SW 1271 (cell line): ENCODE measurements at places on chromosomes 2 and 18.

DNA sequence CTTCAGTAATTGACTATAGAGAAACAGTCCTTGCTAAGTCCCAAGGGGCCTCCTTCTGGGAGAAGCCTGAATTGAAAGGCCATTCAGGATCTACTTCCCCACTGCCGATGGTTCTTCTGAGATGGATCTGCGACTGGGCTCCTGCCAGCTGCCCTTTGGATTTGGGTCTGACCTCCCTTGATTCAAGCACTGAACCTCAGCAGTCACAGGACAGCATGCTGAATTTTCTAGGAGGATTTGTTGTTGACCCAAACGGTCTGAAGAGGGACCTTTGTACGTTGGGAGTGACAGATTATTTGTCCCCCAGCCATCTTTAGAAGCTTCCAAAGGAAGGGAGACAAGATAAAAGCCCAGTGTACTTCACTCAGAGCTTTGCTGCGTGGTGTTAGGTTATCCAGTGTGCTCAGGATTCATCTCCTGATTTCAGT lies 67.1 kb downstream of the NXPH2 start:
- DNase-seq, result no peak

GRCh38 chr18:10953672-10954071 lies 195.7 kb downstream of the PIEZO2 start:
- DNase-seq, result no peak

DNA sequence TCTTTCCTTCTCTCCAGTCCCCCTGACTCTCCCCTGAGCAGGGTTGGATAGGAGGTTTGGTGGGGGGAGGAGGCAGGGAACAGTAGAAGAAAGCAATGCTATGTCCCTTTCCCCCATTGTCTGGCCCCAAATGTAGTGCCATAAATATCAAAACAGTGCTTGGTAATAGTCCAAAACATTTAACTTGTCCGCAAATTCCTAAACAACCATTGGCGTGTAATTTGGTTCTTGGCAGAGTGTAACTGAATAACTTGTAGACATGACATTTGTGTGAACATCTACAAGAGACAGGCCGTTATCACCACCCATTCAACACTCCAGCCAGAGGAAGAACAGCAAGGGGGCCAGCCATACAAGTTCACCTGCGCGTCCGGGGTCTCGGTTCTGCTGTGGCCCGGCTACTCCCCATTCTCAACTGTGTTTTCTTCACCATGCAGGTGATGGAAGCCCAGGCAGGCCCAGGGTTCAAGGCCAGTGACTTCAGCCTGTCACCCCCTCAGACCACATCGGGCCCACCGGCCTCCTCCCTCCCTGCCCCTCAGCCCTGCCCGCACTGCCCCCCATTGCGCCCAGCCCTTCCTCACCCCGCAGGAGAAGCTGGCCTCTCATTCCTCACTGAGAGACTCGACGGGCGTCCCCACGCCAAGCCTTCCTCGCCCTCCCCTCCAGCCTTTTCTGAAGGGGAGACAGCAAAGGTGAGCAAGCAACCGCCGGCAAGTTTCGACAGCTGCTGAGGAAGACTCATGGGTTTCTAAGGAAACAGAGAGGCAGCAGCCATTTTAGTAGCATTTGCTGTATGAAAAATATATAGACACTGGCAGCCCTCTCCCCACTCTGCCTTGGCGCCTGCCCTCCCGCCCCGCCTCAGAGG lies 699 bp upstream of the RAPGEF4 start:
- no peak for DNase-seq

DNA sequence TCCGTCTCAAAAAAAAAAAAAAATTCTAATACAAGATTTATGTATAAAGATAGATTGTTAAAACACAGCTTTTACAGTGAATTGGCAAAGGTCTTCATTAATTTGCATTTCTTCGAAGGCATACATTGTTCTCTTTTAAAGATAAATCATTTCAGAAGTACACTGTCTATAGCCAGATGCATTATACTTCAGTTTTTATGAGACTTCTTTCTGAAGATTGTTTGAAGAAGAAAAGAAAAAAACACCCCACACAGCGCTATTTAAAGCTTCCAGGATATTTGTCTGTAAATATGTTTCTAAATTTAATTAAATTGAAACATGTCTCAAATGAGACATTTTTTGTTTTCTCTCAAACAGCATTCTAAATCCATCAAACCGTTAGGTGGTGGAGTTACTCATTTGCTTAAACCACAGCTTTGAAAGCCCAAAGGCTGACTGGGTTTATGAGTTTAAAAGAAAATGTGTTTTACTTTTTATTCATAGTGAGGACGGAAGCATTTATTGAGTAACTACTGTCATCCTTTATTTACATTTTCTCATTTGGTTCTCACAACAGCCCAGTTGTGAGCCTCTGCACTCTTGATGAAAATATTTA lies 42.4 kb upstream of the C1GALT1C1L start:
- DNase-seq, result no peak

- no peak for DNase-seq
Measured at GRCh38 chr2:10179422-10179821, 56.9 kb downstream of the RRM2 start.

- no peak for DNase-seq
Measured at GRCh38 chr2:84851876-84852275, 29.0 kb downstream of the TRABD2A start.

GRCh38 chr18:9413576-9413975 lies 61.7 kb upstream of the RALBP1 start:
- DNase-seq, result no peak

DNA sequence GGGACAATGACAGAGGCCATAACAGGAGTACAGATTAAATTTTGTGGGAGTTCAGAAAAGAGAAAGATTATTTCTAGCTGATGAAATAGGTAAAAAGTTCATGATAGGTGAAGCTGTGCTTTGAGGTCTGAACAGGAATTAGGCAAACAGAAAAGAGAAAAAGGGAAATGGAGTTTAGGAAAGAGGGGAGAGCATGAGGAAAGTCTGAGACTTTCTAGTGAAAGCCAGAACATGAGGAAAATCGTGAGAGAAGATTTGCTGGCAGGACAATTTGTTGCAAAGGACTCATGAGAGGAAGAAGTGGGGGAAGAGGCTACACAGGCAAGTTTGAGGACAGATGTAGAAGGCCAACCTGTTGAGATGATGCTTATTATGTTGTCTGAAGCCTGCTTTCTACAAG lies 6.3 kb upstream of the CHN1 start:
- DNase-seq, result no peak

- no peak for DNase-seq
Measured at GRCh38 chr2:67854103-67854743, 208.6 kb downstream of the C1D start.

- no peak for DNase-seq
Measured at GRCh38 chr18:9926223-9926894, 12.5 kb downstream of the VAPA start.

GRCh38 chr2:11777066-11777782 lies 30.8 kb downstream of the LPIN1 start:
- DNase-seq, result no peak

- DNase-seq, result no peak
Measured at GRCh38 chr2:155062250-155062921, 363.9 kb downstream of the KCNJ3 start.

DNA sequence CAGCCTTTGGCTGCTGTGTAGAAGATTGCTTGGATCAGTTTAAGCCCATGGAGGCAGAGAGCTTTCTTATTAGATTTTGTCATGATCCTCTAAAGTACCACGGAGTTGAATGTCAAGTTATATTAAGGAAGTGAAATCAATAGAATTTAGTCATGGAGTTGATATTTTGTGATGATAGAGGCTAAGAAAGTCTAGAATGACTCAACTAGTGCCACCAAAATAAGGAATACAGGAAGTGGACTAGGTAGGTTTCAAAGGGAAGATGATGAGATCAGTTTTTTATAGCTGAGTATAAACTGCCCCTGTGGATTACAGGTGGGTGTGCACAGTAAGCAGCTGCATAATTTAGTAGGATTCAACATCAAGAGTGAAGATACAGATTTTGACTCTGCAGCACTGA lies 25.2 kb downstream of the FBXO36 start:
- no peak for DNase-seq

DNA sequence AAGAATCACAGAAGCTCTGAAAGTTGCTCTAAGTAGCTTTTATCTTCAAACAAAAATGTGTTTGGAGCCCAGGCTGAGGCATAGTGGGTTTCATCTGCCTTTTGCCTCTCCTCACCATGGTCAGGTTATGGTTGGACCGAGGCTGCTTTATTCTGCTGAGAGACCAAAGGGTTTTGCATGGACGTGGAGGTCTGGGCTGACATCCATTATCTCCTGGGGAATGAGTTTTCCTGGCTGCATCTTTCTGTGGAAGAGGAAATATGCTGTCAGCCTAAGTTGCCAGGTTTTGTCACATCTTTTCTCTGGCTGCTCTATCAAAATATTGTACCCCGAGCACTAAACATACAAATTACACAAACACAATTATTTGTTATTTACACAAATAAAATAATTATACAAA lies 223.2 kb downstream of the LDLRAD4 start:
- DNase-seq, result no peak

DNA sequence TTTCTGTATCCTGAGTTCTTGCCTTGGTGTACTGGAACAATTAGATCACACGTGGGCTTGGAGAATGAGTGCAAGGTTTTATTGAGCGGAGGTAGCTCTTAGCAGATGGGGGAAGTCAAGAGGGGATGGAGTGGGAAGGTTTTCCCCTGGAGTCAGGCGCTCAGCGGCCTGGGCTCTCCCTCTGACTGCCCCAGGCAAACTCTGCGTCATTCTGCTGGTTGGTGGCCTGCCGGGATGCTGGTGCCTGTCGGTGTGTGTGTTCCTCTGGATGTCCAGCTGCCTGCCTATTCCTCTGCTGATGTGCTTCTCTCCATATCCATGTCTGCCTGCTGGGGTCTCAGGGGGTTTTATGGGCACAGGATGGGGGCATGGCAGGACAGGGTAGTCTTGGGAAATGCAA lies 111.0 kb downstream of the TRIB2 start:
- no peak for DNase-seq

DNA sequence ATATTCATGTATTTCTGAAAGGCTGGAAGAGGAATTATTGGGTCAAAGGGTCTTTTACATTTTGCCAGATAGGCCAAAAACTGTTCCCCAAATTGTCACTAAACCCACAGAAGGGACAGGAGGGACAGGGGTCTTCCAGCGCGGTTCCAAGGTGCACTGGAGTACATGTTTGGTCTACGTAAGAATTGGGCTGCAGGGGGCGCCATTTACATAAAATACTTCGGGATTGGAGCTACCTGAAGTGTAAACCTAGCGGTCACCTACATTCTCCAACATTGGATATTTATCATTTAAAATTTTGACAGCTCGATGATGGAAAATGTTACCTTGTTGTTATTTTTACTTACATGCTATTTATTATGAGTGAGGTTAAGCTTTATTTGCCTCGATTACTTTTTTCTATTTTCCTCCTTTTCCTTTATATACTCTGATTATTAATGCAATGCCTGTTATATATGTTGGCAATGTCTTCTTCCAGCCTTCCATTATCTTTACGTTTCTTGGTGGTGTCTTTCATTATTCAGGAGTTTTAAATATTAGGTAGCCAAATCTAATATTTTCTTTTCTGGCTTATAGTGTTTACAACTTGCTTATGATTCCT lies 43.0 kb upstream of the RAB6C start:
- no peak for DNase-seq

DNA sequence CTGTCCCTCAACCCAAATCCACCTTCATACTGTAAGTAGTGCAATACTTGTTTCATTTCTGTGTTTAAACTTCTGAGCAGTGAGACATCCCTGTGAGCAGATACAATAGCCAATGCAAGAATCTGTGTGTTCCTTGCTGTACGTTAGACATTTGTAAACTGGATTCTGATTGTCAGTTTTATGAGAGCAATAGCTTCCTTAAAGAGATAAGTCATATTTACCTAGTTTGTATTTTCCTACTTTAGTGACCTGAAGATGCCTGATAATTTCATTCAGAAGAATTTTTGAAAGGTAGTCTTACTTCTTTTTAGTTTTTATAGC lies 90.7 kb downstream of the DPP4 start:
- DNase-seq, result no peak

DNA sequence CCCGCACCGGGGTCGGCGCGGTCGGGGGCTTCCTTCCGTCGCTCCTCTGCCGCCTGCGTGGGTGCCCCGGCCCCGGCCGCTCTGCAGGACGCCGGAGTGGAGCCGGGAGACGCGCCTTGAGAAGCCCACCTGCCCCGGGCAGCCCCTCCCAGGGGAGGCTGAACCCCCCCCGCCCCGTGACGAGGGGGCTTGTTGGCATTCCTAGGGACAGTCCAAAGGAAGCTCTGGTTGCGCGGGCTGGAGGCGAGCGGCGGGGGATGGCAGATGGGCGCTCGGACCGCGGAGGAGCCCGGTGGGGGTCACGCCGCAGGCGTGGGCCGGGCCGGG lies 133.5 kb upstream of the MGAT5 start:
- DNase-seq, result no peak

- no peak for DNase-seq
Measured at GRCh38 chr2:174613531-174613930, 15.9 kb upstream of the WIPF1 start.

DNA sequence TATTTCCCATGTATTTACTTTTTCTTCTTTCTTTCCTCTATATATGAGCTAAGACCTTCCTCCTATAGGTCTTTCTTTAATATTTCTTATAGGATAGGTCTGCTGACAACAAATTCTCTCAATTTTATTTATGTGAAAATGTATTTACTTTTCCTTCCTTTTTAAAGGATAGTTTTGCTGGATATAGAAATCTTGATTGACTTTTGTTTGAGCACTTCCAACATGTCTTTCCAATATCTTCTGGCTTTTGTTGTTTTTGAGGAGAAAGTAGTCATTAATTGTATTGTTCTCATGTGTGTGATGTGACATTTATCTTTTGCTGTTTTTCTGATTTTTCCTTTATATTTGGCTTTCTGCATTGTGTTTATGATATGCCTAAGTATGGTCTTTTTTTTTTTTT lies 28.9 kb upstream of the FBLN7 start:
- DNase-seq, result no peak
